Stimulated activated CD4-positive, alpha-beta T cell treated with anti-CD3 and anti-CD28 coated beads, Interleukin-4, amount 100 ng/mL, for 48 hours (primary cell): ENCODE measurements at places on chromosomes 6 and 20.

- DNase-seq: no peak
Observed at GRCh38 chr6:51644426-51644825, 443.0 kb downstream of the PKHD1 start.

DNA sequence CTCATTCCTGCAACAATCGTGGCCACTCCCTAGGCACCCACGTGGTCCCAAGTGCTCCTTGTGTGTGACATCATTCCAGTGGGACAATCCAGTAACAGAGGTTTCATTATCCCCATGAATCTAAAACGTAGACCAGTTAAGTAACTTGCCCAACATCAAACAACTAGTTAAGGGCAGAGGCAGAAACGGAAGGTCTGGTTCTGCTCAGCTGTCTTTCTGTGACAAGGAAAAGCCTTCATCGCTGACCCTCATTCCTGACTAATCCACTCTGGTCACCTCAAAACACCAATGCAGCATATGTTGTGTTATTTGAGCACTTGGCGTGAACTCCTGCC, 261.4 kb upstream of the JARID2 start:
- DNase-seq: no peak

DNA sequence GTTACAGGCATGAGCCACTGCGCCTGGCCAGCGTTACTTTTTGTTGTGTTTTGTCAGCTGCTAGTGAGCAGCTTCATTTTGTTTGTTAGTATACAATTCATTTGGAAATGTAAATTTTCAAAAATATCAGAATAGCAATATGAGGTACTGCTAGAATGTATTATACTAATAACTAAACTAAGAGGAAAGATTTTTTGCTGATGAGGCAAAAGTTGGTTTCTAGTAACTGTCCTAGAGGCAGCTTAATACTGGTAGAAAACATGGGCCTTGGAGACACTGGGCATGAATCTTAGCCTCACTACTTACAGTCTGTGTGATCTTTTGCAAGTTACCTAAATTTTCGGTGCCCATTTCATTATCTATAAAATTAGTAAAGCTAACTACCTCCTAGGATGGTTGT, 24.1 kb downstream of the TTK start:
- no peak for DNase-seq

GRCh38 chr6:28334286-28335039, 1.5 kb downstream of the ZSCAN31 start:
- DNase-seq: no peak

GRCh38 chr6:54266400-54266923, 41.8 kb upstream of the TINAG start:
- no peak for DNase-seq
